ENCODE measurements at places on chromosomes 3 and 15.

- no peak for DNase-seq
These were observed 71.5 kb downstream of the ZMAT3 start for GRCh38 chr3:179000144-179000543.

- DNase-seq = no peak
These were observed 107.4 kb downstream of the PLCL2 start for GRCh38 chr3:16992198-16992597.

- DNase-seq = peak; percentile 82
These were observed 79.8 kb downstream of the RHCG start for GRCh38 chr15:89416339-89417183.

GRCh38 chr15:77731945-77732344, 99.2 kb upstream of the LINGO1 start:
- DNase-seq = no peak

DNA sequence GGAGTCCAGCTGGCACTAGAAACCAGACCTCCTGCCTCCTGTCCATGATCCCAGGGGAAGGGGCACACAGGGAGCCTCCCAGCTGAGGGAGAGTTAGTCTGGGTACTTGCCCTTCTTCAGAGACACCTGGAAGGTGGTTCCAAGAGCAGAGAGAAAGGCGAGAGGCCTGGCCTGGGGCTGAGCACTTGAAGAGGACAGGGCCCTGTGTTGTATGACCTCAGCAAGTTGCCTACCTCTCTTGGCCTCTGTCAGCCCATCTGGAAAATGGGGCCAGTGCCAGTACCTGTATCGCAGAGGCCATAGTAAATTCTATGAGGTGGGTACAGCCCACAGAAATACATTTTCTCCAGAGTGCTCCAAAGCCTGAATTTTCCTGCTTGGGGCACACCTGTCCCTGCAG, 19.5 kb downstream of the PTH1R start:
- DNase-seq = no peak

DNA sequence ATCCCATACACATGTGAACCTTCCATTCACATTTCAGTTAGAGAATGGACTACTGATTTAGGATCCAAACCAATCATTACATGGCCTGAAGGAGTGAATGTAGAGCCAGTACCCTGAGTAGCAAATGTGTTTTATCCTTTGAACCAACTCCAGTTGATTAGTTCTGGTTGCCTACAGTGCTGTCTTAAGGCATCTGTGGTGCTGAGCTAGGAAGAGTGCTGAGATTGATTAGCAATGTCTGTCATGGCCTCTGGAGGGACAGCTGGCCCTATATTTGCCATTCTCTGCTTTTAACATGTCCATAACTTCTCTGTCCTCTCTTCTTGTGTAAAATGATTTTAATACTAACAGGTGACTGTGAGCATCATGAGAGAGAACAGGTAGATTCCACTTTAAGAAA, 11.1 kb downstream of the LRTM1 start:
- no peak for DNase-seq

GRCh38 chr15:40789119-40789518, 17.8 kb upstream of the ZFYVE19 start:
- DNase-seq = no peak

DNA sequence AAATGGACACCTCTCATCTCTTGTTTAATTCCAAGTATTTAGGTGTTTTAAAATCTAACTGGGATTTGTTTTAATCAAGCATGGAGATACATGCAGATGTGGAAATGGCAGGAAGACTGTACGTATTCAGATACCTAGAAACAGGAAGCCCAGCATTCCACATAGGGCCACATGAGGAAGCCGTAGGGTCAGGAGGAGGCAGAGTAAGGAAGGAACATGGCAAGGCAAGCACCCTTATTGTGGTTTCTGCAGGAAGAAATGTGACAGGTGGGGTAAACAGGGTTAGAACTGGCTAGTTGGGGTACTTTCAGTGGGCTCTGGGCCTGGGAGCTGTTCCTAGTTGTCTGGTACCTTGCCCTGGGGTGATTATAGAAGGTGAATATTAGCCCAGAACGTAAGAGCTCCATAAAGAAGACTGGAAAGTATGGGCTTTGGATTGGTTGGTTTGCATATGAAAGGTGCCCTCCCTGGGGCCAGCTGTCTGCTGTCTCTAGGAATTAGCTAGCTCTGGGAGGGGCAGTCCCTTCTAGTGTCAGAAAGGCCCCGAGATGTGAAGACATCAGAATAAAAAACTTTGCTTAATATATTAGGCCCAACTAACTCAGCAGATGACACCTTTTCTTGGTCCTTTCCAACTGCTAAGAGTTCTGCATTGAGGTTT, 107.7 kb upstream of the CADPS start:
- no peak for DNase-seq

DNA sequence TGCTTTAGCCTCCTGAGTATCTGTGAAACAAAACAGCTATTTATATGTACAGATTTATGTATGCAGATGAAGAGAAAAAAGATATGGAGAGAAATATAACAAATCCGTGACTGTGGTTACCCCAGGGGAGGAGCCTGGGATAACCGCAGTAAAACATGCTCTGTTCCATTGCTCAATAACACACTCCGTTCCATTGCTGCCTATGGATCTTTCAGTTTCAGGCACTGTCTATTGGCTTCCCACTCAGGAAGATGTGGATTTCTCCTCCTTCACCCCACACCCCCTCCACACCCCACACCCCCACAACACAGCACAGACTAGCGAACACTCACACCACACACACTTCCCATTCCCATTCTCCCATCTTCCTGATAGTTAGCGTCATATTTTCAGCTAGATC, 47.9 kb downstream of the CDCP1 start:
- DNase-seq = no peak

- no peak for DNase-seq
These were observed 17.1 kb upstream of the ABTB1 start for GRCh38 chr3:127655641-127656040.

DNA sequence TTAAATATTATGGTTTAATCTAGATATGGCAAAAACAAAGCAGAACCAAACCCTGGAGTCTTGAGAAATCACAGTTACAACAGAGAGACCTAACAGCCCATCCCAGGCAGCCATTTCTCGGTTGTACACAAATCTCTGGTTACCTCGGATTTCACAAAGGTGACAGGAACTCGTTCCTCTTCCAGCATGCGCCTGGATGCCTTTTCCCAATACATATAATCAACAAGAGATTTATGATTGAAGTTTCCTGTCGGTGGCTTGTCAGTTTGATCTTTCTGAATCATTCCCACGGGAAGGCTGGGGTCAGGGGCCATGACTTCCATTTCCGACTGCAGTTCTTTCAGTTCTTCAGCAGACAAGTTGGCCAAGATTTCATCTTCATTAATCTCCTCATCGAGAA, 445 bp downstream of the LMOD3 start:
- no peak for DNase-seq

DNA sequence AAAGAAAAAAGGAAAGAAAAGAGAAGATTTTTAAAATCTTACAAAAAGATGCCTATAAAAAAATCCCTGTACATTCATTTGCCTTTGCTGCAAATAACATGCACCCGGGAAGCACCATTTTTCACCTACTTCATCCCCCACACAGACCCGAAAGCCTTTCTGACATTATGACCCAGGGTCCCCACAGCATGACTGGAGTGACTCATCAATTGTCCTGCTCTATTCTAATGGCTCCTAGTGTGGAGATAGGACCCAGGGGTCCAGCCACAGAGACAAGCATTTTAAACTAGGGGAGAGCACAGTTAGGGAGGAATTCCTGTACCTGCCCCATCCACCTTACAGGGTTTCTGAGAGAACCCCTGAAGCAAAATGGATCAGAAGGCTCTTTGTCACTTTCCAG, 14.7 kb upstream of the PXYLP1 start:
- no peak for DNase-seq

GRCh38 chr3:674116-674515, 418.7 kb upstream of the CNTN6 start:
- DNase-seq = no peak

GRCh38 chr3:78967061-78967460, 800.7 kb downstream of the ROBO1 start:
- DNase-seq = no peak

GRCh38 chr3:125261031-125261430, 48.5 kb upstream of the SLC12A8 start:
- DNase-seq = no peak

- peak; percentile 52 for DNase-seq
These were observed 28.1 kb upstream of the SYNM start for GRCh38 chr15:99076555-99077308.

DNA sequence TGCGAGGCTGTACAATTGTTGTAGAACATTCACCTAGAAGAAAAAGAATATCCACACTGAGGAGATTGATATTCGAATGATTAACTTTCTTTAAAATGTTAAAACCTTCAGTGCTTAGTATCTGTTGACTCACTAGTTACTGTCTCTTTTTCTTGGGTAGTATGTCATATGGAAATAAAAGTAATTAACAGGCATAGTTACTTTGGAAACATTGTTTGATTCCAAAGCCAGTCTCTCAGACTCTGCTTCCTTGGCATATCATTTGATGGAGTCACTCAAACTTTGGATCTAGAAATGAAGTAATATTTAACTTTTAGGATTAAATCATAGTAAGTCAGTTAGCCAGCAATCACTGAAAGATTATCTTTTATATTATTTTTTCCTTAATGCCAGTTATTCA, 63.4 kb downstream of the MAP2K5 start:
- no peak for DNase-seq

DNA sequence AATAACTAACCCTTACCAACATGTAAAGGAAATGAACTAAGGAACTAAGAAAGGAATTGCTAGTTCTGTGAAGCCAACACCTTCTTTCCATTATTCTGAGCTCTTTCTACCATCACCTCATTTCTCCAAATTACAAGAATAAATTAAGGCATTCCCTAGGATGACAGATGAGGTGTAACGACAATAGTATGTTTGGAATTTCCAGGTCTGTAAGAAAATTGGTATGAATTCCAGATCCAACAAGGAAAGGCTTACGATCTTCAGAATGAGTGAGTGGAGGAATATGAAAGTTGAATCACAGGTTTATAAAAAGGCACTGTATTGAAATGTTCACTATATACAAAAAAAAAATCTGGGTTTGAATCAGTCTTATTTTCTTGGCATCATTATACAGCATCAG, 4.5 kb upstream of the NANOGP8 start:
- no peak for DNase-seq

- DNase-seq = no peak
These were observed 2.4 kb downstream of the CHCHD4 start for GRCh38 chr3:14122301-14122700.

GRCh38 chr15:101684384-101684783, 32.2 kb upstream of the TM2D3 start:
- no peak for DNase-seq

DNA sequence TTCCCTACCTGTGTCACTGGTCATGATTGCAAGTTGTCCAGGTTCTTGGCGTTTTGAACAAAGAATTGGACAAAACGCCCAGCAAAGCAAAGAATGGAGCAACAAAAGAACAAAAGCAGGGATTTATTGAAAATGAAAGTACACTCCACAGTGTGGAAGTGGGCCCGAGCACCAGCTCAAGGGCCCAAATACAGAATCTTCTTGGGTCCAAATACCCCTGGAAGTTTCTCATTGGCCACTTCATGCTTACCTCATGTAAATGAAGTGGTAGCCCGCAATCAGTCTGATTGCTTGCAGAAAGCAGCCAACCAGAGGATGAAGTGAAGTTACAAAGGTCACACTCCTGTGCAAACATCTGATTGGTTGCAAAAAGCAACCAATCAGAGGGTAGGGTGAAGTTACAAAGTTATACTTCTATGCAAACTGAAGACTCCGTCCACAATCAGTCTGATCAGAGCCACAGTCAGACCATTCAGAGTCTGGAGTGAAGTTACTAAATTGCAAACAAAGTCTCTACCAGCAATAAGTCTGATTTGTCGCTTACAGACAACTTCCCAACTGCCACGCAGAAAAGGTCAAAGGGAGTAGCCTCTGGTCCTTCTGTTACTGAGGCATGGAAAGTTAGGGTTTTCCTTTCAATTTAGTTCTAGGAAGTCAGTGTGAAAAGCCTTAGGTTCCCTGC, 8.3 kb upstream of the TM4SF1 start:
- DNase-seq = no peak

DNA sequence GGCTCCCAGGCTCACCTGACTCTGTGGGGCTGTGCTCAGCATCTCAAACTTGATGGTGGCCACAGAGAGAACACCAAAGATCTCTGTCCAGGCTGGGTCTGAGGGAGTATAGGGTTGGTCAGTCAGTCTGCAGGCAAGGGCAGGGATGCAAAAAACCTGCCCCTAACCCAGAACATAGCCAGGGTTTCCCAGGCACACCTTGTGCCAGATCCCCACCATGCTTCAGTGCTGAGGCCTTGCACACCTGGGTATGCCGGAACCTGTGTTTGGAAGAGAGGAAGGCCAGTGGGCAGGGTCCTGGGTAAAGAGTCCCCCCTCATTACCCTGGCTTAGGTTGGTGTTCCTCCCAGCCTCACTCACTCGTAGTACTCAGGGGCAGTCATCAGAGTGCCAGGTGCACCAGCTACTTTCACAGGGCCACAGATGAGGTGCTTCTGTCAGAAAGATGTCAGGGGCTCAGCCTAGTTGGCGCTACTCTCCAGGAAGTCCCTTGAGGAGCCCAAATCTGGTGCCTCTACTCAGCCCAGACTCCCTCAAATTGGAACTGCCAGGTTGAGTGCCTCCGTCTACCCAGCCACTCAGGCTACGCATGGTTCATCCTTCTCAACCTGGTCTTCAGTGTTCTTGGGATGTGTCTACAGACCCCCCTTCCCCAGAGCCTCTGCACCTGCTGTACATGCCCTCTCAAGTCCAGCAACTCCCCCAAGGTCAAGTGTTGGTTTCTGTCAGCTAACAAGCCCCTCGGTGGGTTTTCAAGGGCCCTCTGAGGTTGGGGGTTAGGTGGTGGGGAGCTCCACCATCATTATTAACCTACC, 1.8 kb downstream of the DALRD3 start:
- no peak for DNase-seq

DNA sequence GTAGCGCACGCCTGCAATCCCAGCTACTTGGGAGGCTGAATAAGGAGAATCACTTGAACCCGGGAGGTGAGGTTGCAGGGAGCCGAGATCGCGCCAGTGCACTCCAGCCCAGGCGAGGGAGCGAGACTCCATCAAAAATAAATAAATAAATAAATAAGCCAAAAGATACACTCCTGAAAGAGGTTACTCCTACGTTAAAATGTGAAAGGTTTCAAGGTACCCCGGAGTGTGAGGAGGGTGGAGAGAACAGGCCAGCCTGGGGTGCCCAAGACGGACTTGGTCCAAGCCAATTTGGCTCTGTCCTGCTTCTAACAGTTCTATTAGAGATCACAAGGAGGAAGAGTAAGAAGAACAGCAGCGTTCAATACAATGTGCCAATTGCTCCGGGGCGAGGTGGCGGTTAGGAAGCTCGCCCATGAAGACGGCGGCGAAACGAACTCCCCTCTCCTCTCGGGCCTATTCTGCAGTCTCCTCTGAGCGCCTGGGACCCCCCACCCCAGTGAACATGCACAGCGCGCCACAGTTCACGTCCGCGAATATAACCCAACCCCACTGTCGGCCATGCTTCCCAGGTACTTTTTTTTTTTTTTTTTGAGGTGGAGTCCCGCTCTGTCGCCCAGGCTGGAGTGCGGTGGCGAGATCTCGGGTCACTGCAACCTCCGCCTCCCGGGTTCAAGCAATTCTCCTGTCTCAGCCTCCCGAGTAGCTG, 942 bp downstream of the ELP6 start:
- peak; percentile 42 for DNase-seq

GRCh38 chr3:192835818-192836815, 81.5 kb downstream of the MB21D2 start:
- DNase-seq = no peak

GRCh38 chr3:111303760-111304159, 232.1 kb downstream of the NECTIN3 start:
- no peak for DNase-seq
